ENCODE measurements at places on chromosomes 1 and 21.

- no peak for DNase-seq
Observed at GRCh38 chr1:162357681-162358266, 18.9 kb downstream of the SPATA46 start.

DNA sequence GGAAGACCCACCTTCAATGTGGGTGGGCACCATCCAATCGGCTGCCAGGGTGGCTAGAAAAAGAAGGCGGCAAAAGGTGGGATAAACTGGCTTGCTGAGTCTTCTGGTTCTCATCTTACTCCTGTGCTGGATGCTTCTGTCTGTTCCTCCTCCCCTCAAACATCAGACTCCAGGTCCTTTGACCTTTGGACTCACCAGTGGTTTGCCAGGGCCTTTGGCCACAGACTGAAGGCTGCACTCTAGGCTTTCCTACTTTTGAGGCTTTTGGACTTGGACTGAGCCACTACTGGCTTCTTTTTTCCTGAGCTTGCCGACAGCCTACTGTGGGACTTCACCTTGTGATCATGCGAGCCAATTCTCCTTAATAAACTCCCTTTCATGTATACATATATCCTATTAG, 55.9 kb downstream of the VCAM1 start:
- no peak for DNase-seq

- no peak for DNase-seq
Observed at GRCh38 chr1:48898894-48899293, 122.2 kb upstream of the BEND5 start.

GRCh38 chr1:115112496-115113375, 23.4 kb upstream of the TSPAN2 start:
- no peak for DNase-seq

GRCh38 chr1:53799141-53799540, 39.0 kb downstream of the NDC1 start:
- no peak for DNase-seq

DNA sequence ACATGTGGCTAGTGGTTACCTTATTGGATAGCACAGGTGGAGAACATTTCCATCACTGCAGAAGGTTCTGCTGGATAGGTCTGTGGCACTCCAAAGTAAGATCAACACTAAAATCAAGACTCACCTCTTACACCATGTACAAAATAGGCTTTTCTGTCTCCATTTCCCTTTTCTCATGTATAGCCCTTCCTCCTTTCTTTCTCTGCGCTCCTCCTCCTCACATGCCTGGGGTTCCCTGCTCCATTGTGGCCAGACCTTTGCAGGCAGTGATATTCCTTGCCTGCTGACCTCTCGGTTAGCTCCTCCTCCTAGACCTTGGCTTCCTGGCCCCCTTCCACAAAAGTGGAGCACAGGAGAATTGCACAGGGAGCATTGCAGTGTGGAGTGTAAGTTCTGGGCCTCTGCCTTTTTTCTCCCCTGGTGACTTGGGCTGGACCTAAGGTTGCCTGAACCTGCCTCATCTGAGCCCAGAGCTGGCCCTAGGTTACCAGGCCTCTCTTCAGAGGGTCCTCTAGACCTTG, 33.2 kb upstream of the RBM15 start:
- DNase-seq, result no peak

DNA sequence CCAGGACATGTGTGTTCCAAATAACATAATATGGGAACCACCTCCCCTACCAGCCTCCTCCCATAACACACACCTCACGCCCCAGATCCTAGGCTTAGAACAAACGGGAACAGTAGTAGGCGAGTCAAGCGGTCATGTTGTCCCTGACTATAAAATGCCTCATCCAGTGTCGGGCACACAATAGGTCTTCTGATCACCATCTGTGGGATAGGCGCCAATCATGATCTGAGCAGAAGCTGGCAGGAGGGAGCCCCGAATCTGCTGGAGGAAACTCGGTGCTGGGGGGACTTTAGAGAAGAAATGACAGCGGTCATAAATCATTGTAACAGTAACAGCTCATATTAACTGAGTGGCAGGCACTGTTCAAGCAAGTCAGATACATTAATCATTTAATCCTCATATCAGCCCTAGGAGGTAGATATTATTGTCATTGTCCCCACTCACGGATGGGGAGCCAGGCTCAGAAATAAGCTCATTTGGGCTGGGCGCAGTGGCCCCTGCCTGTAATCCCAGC, 13.4 kb downstream of the ALPL start:
- DNase-seq, result no peak

DNA sequence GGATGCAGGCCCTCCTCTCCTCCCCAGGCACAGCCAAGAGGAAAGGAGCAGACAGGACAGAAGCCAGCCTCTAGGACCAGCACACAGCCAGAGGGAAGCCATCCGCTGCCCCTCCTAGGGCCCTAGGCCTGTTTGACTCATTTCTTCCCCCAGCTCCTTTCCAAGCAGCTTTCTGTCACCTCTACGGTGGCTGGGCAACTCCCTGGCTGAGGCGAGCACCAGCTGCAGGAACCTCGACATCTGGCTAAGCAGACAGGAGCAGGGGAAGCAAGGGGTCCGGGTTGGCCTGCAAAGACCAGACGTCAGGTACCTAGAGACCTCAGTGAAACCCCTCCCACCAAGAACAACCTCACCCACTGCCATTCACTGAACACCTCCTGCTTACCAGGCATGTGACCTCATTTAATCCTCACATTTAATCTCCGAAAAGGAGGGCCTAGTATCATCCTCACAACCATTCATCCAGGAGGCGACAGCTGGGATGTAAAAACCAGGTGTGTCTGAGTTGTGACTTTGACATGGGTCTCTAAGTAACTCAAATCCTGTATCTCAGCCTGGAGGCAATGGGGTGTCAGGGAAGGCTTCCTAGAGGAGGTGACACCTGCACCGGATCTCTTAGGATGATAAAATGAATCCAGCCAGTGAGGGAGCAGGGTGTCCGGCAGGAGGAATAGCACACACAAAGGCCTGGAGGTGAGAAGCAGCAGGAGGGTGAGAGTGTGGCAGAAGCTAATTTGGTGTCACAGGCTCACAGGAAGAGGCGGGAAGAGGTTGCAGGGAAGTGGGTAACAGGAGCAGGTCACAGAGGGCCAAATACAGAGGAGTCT, 5.9 kb downstream of the LRP8 start:
- DNase-seq, result no peak

- DNase-seq, result peak; percentile 47
Observed at GRCh38 chr1:220698607-220699016, 8.4 kb downstream of the C1orf115 start.

GRCh38 chr1:18926315-18927081, 24.1 kb upstream of the ALDH4A1 start:
- no peak for DNase-seq

GRCh38 chr1:3196577-3197245, 127.7 kb downstream of the PRDM16 start:
- no peak for DNase-seq

GRCh38 chr1:55695552-55695951, 480.4 kb upstream of the USP24 start:
- no peak for DNase-seq

- no peak for DNase-seq
Observed at GRCh38 chr1:175511496-175511895, 231.9 kb downstream of the TNR start.

DNA sequence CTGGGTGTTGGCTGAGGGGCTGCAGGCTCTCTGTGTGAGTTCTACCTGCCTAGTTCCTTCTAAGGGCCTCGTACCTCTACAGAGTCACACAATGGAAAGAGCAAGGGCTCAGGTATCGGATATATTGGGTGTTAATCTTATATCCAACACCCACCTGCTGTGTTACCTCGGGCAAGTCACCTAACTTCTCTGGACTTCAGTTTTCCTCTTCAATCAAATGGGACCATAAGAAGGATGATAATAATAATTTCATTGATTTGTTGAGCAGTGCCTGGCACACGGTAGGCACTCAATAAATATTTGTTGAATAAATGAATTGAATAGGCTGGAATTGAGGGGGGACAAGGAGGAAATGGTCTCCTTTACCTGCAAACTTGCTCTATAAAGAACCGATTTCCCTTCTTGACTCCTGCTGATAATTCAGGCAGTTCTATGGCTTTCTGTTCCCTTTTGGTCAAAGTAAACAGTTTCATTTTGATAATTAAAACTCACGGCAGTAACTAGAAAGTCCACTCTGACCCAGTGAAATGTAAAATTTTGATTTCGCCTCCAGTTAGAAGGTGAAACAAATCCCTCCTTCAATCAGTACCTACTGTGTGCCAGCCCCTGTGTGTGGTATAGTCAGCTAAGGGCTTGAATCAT, 16.5 kb upstream of the MAN1C1 start:
- DNase-seq, result no peak

- no peak for DNase-seq
Observed at GRCh38 chr1:218674280-218674773, 329.2 kb downstream of the TGFB2 start.

DNA sequence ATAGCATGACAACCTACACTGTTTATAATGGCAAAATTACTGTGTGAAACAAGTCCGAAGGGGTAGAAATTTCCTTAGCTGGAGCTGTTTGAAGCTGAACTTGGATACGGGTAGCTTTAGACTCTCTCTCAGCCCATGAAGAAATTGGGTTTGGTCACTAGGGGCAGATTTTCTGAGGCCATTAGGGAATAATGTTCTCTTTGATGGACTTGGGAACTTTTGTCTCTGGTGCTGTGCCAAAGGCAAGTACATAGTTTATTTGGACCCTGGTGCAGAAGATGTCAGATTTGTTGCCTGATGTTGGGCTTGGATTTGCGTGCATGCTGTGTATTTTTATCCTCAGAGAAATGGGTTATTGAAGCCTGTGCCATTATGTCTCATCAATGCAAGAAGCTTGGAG, 109.6 kb downstream of the VPS13D start:
- DNase-seq, result no peak

DNA sequence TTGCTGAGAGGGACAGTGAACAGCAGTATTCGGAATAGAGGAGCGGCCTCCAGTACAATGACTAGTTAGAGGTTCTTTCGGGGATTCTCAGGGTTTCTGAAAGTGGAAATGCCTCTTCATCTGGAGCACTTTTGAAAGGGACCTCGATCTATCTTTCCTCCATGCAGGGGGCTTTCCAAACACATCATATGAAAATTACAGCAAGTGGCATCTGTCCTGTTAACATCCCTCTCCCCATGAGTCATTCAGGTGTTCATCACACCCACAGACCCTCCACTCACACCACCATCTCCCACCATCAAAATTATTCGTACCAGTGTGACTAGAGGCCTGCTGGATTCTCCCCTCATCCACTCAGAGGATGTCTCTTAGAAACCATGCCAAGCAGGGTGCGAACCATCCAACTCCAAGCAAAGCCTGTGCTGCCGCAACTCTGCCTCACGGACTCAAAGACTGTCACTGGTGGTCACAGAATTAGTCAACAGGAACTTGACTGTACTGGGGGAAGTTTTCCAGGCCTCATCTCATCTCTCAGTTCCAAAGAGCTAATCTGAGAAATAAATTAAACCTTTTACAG, 211.1 kb downstream of the MRPL39 start:
- no peak for DNase-seq

- no peak for DNase-seq
Observed at GRCh38 chr21:42160765-42161164, 58.2 kb upstream of the ABCG1 start.

- no peak for DNase-seq
Observed at GRCh38 chr1:117171900-117172511, 38.7 kb downstream of the VTCN1 start.

GRCh38 chr1:94949681-94950661, 23.1 kb upstream of the CNN3 start:
- DNase-seq, result no peak

GRCh38 chr1:208159555-208160258, 84.5 kb downstream of the PLXNA2 start:
- DNase-seq, result no peak

DNA sequence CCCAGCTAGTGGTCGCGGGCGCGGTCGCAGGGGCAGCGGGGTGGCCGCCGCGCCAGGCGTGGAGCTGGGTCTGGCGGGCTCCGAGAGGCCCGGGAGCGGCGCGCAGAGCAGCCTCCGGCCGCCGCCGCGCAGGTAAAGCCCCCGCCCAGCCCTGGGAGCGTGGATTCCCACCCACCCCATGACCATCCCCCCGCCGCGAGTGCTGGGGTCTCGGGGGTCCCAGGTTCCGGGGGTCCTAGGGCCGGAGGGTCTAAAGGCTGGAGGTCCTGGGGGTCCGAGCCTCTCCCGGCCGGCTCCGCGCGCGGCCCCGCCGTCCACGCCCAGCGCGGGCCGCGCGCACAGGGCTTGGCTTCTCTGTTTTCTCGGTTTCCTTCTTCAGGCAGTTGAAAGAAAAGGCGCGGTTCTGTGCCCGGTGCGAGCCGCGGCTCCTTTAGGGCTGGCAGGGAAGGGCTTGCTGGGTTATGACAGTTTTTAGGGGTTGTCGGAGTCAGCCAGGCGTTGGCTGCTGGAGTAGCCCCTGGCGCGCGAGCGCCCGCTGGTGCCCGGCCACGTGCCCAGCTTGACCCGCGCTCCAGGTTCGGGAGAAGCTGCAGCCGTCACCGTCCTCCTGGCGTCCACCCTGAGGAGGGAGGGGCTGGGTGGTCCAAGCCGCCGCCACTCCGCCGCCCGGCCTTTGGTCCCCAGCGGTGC, 359 bp downstream of the LRRC3 start:
- DNase-seq, result no peak

- DNase-seq, result no peak
Observed at GRCh38 chr1:236494586-236495466, 29.0 kb upstream of the LGALS8 start.

- no peak for DNase-seq
Observed at GRCh38 chr1:198245379-198245778, 88.6 kb downstream of the NEK7 start.

GRCh38 chr1:110053552-110054428, 16.7 kb downstream of the ALX3 start:
- no peak for DNase-seq

DNA sequence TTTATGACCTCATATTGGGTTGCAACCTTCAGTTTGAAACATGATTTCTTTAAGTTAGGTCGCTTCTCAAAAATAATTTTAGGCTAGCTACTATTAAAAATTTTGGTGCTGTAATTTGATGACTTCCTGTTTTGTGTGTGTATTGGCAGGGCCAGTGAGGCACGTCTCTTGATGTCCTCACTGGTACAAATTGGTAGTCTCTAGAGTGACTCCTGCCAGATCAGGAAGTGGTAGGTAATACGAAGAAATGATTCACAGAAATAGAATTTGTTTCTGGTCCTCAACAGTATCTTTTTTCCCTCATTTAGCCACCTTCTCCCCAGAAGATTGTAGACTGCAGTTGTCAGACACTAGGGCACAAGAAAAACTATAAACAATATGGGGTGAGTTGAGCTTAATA, 120.9 kb upstream of the KIAA1614 start:
- DNase-seq, result no peak

GRCh38 chr1:180577361-180577760, 18.6 kb downstream of the OVAAL start:
- no peak for DNase-seq

DNA sequence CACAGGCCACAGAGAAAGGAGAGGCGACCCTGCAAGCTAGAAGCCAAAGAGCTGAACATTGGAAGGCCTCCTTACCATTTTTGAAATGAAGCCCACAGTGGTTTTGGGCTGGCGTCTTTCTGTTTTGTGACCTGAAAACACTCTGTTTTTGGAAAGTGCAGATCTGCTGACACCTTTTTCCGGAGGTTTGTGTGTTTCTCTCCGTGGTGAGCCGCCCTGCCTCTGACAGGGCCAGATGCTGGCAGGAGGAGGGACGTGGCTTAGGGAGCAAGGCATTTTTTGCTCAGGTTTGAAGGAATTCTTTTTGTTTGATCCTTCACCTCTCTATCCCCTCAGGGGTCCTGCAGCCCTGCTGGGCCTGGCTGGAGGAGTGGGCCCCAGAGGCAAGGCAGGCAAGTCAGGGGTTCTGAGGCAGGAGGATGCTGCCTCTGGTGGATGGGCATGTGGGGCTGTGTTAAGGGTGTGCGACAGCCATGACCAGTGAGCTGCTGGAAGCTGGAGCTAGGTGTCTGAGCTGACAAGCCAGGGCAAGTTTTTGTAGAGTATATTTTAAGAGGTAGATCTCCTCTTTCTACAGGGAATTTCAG, 133.8 kb downstream of the CAMTA1 start:
- no peak for DNase-seq

All from esophagus muscularis mucosa (tissue), 4 donors.